ENCODE measurements at places on chromosomes 1 and 21.

- no peak for DNase-seq
Measured at GRCh38 chr1:61131716-61132115, 49.4 kb downstream of the NFIA start.

DNA sequence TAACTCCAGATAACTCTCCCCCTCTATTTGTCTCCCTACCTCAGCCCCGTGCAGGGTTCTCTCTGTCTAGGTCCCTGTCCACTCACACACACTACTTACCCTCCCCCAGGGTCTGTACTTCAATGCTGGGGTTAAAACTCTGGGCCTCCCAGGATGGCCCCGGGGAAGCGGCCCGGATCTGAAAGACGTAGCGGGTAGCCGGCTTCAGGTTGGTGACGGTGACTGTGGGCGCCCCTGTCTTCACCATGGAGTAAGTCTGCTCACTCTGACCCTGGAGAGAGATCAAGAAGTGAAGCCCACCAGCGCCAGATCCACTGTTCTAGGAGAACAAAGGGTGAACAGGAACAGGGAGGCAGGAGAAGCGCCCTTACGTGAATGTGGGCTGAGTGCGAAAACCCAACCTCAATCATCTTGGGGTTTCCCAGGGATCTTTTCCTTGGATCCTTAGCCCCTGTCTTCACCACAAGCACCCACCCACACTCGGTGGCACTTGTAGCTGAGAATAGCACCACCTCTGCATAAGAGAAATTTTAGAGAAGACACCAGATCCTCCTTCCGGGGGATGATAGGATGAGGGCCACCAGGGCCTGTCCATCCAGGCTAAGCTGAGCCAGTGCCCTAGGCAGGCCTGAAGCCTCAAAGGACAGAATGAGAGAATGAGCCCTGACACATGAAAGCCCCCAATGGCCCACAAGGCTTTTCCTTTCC, 33.5 kb downstream of the EPHA10 start:
- DNase-seq: no peak

- no peak for DNase-seq
Measured at GRCh38 chr1:52413410-52413989, 9.1 kb downstream of the PRPF38A start.

DNA sequence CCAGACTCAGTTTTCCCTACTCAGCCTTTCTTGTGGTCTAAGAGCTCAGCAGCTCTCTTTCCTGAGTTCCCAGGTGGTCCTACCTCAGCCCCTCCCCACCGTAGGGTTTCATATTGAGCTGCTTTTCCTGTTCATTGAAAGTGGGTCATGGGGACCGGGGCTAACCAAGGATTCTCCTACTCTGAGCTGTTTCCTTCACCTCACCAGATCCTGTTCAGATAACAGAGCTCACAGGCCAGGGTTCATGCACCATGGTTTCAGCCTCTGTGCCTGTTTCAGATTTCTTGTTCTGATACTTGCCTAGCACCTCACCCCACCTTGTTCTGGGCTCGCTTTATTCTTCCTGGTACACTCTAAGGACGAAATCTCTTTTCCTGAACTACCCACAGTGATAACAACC, 8.5 kb downstream of the UBQLN4 start:
- DNase-seq: peak; percentile 11

- no peak for DNase-seq
Measured at GRCh38 chr1:234958066-234958705, 170.5 kb downstream of the TOMM20 start.

DNA sequence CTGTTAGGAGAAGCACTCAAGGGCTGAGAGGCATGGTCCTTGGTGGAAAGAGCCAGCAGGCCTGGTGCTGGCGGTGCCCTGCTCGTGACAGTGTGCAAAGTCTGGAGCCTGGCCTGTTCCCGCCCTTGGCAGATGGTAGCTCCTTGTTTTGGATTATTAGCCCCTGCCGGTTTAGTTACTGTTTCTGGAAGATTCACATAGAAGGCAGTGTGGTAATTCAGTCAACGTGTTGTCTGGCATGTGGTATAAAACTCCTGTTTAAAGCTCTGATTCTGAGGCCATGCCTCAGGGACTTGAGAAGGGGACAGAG, 6.8 kb downstream of the PKNOX1 start:
- no peak for DNase-seq

GRCh38 chr1:235545292-235545930, 41.2 kb upstream of the B3GALNT2 start:
- no peak for DNase-seq

GRCh38 chr1:37509181-37509580, 5.4 kb downstream of the MEAF6 start:
- DNase-seq: no peak

DNA sequence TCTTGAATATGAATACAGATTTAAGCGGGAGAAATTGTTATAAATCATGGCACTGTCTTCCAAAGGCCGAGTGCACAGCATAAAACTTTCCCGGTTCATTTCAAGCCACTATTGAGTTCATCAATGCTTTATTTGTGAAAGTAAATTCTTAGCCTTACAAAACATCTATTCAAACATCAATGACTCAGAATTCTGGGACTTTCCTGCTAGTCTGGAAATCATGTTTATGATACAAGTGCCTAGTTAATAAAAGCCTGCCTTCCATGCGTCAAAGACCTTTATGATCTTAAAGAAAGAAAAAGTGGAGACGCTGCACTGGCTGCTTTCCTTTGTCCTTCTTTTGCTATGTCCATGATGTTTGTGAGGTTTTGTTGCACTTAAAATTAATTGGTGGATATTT, 137.7 kb downstream of the SETD4 start:
- no peak for DNase-seq

GRCh38 chr1:32205401-32206370, at the start of gene IQCC:
IQCC (plus strand) TSS chr1:32205671; CDS start chr1:32205682, 11 bp downstream.
- peak; percentile 71 for DNase-seq

DNA sequence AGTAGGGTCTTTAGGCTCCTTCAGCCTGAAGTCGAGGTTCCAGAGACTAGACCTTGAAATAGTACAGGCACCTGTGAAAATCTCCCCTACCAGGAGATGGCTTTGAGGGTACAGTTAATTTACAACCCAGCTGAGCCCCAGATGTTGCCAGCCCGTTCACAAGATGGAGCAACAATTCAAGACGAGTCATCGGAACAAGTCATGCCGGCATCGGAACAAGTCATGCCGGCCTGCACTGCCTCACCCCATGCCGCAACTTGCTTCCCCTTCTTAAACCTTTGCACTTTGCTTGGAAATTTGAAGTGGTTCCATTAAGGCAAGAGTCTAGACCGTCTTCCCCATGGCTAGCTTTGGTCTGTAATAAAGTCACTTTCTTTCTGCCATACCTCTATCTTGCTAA, 16.0 kb downstream of the HHAT start:
- no peak for DNase-seq

- no peak for DNase-seq
Measured at GRCh38 chr1:112689842-112690237, 15.4 kb downstream of the MOV10 start.

- DNase-seq: no peak
Measured at GRCh38 chr1:158675563-158676323, 10.8 kb downstream of the SPTA1 start.

DNA sequence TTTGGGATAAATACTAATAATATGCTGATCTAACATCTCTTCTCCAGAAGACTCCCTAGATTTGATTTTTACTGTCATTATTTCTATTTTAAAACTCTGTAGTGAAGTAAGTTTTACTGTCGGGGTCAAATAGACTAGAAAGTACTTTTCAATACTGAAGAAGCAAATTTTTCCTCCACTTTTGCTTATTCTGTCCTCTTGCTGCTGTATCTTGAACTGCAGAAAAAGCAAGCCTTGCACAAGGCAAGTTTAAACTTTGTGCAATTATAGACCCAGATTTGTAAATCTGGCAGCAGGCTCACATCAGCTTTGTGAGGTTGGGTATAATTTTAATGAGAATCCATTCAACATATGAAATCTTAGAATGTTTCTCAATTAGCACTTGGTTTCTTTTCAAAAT, 151.1 kb upstream of the ETS2 start:
- no peak for DNase-seq

Measured in stimulated activated CD8-positive, alpha-beta memory T cell treated with anti-CD3 and anti-CD28 coated beads, Interleukin-7, amount 100 ng/mL, for 48 hours (primary cell).